Central memory CD4-positive, alpha-beta T cell (primary cell): ENCODE measurements at places on chromosomes 7 and 10.

DNA sequence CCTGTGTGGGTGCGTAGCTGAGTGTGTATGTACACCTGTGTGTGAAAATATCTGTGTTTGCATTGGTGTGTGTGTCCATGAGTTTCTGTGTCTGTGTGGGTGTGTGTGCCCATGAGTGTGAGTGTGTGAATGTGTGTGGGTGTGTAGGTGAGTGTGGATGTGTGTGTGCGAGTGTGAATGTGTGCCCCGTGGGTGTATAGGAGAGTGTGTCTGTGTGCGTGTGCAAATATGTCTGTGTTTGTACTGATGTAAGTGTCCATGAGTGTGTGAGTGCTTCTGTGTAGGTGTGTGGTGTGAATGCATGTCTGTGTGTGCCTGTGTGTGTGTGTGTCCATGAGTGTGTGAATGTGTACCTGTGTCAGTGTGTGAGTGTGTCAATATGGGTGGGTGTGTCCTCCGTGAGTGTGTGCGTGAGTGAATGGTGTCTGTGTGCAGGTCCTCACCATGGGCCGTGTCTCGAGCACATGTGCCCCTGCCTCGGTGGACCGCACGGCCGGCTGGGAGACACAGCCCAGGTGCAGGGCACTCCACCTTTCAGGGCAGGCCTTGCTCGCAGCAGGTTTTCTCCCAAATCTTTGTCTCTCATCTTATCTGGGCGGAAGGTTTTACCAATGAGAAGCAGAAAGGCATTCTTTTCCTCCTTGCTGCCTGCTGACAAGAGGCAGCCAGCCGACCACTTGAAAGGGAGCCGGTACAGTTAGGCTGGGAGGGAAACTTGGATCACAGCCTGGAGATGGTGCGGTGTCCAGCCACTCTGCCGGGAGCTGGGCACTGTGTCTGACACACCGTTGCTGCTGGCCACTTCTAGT is 107.1 kb upstream of the FAM20C start:
- DNase-seq = no peak

DNA sequence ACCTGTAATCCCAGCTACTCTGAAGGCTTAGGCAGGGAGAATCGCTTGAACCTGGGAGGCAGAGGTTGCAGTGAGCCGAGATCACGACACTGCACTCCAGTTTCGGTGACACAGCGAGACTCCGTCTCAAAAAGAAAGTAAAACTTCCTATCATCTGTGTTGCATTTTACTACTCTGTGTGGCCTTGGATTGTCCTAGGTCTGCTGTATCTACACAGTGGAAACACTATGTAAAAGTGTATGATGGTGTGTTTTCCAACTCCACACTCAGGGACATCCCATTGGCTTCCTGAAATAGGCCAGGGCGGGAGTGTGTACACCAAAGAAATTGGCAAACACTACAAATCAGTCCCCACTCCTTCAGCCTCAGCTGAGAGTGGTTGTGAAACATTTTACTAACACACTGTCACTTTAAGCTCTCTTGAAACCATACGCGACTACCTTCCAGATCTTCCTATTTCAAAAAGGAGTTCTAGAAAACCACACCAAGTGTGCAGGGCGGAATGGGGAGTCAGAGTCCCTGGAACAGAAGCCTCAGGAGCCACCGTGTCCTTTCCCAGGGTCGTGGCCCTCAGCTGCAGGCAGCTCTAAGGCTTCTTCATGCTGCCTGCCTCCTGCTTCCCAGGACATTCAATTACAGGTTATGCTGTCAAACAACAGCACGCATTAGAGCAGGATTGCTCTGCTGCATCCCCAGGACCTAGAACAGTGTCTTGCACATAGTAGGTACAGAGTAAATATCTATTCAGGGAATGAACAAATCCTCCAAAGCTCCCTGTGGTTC is 275.4 kb downstream of the PARD3 start:
- no peak for DNase-seq

DNA sequence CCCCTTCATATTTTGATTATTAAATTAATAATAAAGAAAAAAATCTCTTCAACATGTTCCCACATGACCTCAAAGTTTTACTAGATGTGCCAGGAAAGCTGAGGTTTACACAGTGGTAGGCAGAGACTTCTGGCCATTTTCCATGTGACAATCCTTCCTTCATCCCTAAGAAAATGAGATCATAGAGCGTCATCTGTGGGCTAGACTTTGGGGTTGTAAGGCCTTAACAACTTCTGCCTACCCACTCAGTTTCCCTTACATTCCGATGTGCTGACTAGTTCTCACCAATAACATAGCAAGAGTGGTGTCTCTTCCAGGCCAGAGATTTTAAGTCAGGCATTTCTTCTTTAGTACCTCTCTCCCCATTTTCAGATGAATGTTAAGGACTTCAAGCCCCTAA is 171.1 kb upstream of the PHF14 start:
- no peak for DNase-seq

DNA sequence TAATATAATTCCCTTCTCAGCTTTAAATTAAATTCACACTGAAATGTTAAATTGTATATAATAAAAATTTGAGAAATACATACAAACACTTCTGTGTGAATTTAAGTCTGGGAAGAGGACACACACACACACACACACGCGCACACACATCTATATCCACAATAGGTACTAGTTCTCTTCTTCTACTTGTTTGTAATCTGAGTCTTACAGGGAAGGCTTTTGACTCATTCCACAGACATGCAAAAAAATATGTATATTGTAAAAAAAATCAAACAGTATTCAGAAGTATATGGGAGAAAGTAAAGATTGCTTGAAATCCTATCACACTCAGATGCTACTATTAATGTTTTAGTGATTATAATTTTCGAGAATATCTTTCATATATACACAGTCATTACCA is 276.2 kb downstream of the MDFIC start:
- DNase-seq = no peak

- DNase-seq = no peak
Measured at GRCh38 chr10:104576611-104577010, 64.5 kb upstream of the SORCS3 start.

GRCh38 chr10:3067859-3068179 is 471 bp downstream of the PFKP start:
- no peak for DNase-seq

DNA sequence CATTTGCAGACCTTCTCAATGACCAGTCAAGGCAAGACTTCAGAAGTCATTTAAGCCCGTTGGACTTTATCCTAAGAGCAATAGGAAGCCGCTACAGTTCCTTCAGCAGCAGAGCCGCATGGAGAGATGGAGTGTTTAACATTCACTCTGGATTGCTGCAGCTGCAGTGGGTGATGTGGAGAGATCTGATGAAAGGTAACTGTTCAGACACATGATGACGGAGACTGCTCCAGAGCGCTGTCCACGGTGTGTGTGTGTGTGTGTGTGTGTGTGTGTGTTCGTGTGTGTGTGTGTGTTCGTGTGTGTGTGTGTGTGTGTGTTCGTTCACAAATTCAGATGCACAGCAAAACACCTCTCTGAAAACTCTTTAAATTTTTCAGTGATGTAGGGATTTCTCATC is 37.0 kb downstream of the SEC61G start:
- no peak for DNase-seq

GRCh38 chr10:48519481-48520183 is 85.2 kb downstream of the ARHGAP22 start:
- DNase-seq = no peak

GRCh38 chr7:101870361-101871062 is 53.1 kb downstream of the CUX1 start:
- no peak for DNase-seq

- DNase-seq = no peak
Measured at GRCh38 chr10:33621101-33621500, 286.6 kb upstream of the NRP1 start.

GRCh38 chr10:25682203-25682851 is 251.7 kb upstream of the MYO3A start:
- no peak for DNase-seq

DNA sequence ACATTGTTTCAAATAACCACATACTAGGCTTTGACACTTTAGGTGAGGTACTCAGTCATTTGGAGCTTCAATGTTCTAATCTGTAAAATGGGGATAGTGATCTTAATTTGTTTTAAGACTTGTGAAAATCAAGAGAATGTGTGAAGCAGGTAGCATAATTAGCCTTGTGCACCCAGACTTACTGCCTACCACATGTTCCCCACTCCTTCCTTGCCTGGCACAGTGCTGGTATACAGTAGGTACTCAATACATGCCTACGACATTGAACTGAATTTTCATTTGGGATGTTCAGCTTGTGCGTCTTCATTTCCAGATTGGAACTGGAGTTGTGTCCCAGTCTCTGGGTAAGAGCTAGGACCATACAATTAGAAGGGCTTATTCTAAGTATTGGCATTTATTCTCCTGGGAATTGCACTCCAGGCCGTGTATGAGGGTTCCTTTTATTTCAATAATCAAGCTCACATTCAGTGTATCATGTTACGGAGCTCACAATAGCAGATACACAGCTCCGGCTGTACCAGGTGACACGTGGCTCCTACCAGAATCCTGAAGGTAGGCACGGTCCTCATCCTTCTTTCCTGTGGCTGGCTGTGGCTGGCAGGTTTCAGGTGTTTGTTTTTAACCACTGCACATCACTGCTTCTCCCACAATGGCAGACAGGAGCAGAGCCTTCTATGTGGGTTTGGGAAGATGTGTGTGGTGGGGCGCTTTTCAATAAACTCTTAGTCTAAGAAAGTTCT is 109.4 kb upstream of the PDCD4 start:
- DNase-seq = no peak

GRCh38 chr10:124561206-124561605 is 99.6 kb downstream of the LHPP start:
- DNase-seq = no peak

DNA sequence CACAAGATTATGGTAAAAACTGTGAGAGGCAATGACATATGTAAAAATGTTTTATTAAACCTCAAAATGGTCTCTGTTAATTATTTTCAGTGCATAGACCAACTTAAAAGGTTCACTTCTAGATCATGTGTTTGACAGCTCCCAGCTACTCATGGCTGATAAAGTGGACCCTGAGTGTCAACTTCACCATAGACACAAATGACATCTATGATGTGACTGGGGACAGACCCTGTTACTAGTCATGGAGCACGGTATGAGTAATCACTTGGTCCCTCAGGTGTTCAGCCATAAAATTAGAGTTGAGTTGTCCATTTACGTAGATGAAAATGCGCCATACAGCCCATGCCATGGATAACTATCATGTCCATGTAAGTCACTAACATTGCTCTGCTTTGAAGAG is 199.8 kb downstream of the ZNF365 start:
- no peak for DNase-seq

- no peak for DNase-seq
Measured at GRCh38 chr7:44796034-44796503, 412 bp upstream of the PPIA start.

GRCh38 chr7:151740081-151740851 is 136.6 kb downstream of the PRKAG2 start:
- DNase-seq = no peak

- DNase-seq = no peak
Measured at GRCh38 chr10:118356628-118357027, 14.5 kb upstream of the FAM204A start.

- DNase-seq = no peak
Measured at GRCh38 chr10:124997306-124997705, 55.4 kb downstream of the ZRANB1 start.

GRCh38 chr10:5632446-5632845 is 33.9 kb downstream of the ASB13 start:
- no peak for DNase-seq

DNA sequence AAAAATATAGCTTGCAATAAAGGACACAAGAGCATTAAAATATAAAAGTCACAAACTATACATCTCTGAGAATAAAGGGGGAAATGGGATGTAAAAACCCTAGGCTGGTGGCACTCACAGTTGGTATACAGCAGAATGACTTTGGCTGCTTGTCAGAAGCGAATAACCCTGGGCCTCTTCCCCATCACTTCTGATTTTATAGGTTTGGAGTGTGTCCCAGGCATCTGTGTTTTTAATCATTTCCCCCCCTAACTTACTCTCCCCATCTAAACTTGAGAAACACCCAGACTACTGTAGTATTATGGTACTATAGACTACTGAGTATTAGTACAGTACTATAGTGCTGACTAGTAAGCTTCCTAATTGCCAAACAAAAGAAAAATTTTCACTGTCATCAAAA is 1.8 kb upstream of the RPA3 start:
- no peak for DNase-seq
